ENCODE measurements at places on chromosomes 3 and 15. TPM values are rescaled to one million over a fixed set of nuclear protein-coding genes. Genes with fewer than 3 reads are reported as not detected.
A peak's percentile ranks its signal among the peaks of the same experiment; 100 is the strongest.

- no peak for DNase-seq
Observed at GRCh38 chr3:107916171-107916570, 174.7 kb downstream of the CD47 start.

GRCh38 chr3:116048991-116049390 is 396.3 kb downstream of the LSAMP start:
- DNase-seq = no peak

DNA sequence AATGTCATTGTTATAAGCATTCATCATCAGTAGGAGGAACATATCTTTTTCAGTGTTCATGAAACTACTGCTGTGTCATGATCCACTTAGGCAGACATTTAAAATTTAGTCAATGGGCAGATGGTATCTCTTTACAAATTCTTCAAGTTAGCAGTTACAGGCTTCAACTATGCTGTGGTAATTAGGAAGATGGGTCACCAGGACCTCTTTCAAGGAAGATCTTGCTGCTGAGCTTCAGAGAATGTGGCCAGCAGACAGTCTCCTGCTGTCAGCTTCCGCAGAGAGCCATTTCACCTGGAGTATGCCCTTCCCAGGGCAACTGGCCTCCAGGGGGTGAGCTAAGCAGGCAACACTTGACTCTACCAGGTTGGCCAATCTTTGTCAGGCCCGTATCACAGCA is 19.4 kb downstream of the IFT57 start:
- DNase-seq = no peak

- no peak for DNase-seq
Observed at GRCh38 chr3:174940151-174940550, 81.0 kb downstream of the NAALADL2 start.

The TM4SF18 gene
- 3.0 TPM for total RNA-seq

DNA sequence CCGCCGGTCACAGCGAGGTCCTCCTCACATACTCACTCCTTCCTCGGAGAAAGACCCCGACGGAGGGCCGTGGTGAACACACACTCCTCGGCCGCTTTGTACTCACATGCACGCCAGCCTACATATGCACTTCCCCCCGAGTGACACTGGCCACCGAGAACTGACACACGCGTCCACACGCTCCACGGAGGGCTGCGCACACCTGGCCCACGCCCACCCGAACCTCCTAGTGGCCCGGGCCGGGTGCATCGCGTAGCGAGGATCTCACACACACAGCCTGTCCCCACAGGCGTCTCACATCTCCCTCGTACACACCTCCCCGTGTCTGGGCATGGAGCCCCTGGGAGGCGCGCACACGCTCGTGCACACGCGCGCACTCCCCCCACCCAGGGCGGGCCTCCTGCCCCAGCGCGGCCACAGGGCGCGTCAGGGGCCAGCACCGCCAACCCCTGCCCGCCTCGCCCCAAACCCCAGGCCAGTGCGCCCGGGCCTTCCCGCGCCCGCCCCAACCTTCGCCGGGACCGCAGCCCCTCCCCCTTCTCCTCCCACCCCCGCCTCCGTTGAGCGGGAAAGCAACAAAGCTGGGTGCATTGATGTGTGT is 411 bp upstream of the C3orf70 start:
- DNase-seq = no peak

GRCh38 chr3:34016925-34017587 is 218.6 kb downstream of the PDCD6IP start:
- no peak for DNase-seq

The ALG1L2 gene
- not detected for total RNA-seq

The CLDN16 gene
- not detected for total RNA-seq

GRCh38 chr15:86183596-86184491 is 104.2 kb downstream of the AGBL1 start:
- peak; percentile 93 for DNase-seq
